ENCODE measurements at places on chromosomes 11 and 22.

GRCh38 chr11:44356351-44356750 is 46.4 kb upstream of the ALX4 start:
- no peak for DNase-seq

- no peak for DNase-seq
Measured at GRCh38 chr22:47220752-47221151, 458.3 kb downstream of the TBC1D22A start.

DNA sequence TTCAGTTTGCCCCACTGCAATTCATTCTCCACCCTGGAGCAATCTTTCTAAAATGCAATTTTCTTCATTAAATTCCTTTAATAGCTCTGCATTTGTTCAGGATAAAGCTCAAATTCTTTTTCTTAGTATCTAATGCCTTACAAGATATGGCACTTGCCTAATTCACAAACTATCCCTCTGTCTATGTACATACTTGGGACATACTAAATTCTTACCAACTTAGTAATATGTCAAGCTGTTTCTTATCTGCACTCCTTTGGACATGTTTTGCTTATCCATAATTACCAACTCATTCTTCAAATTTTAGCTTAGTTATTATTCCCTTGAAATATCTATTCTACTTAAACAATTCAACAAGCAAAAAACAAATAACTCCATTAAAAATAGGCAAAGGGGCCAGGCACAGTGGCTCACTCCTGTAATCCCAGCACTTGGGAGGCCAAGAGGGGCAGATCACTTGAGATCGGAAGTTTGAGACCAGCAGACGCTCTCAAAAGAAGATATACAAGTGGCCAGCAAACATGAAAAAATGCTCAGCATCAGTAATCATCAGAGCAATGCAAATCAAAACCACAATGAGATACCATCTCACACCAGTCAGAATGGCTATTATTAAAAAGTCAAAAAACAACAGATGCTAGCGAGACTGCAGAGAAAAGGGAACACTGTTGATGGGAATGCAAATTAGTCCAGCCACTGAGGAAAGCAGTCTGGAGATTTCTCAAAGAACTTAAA is 96.9 kb downstream of the FAM76B start:
- DNase-seq = no peak

DNA sequence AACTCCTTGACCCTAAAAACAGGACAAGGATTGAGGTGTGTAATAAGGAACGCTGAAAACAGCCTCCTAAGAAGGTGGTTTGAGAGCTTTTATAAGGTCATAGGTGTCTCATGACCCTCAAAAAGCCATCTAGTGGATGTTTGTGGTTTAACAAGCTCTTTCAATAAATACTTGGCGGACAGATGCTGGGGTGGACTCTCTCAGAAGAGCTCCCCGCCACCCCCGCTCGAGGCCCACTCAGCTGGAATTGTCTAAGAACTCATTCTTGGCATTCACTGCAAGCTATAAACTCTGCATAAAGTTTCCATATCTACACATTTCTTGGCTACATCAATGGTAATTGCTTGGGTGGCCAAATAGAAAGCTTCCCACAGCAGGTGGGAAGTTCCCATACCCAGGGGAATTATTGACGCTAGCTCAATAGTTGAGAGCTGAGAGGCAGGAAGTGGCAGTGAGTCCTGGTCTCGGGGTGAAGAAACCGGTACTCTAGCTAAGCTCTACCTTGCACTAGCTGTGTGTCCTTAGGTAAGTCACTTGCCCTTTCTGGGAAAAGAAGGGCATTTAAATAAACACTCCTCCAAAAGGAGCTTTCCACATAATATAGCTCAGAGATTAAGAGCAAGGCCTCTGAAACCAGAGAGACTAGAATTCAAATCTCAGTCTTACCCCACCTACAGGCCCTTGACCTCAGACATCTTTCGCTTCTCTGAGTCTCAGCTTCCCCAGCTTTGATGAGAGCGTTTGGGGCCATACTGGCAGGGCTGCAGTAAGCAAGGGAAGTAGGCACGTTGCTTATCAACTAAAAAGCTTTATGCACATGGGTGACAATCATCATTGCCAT is 6.4 kb downstream of the MS4A15 start:
- no peak for DNase-seq

DNA sequence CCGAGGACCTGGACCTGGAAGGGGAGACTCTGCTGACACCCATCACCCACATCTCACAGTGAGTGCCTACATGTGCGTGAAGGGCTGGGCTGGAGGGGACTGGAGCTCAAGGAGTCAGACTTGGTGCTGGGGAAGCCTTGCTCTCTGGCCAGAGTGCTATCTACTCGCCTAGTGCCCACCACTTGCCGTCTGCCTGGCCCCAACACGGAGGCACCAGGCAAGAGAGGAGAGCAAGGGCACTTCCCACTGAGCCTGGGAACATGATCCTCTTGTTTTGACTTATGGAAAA is 37.8 kb downstream of the KCNQ1OT1 start:
- no peak for DNase-seq

DNA sequence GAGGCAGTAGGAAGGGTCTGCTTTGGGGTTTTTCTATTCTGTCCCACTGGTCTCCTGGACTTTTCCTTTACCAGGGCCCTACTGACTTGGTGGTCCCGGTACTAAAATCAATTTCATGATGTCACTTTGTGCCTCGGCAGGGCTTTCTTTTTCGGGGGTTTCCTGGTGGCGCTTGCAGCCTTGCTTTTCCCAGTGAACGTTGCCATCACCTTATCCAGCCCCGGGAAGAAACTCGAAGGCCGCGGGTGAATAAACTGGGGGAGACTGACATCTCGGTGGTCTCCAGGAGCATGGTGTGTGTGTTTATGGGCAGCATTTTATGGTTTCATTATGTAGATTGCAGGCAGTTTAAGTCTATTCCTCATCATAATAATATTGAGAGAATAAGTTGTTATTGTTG is 84.4 kb downstream of the KCNQ1 start:
- DNase-seq = no peak

GRCh38 chr11:59272771-59273372 is 60.1 kb upstream of the MPEG1 start:
- DNase-seq = no peak

DNA sequence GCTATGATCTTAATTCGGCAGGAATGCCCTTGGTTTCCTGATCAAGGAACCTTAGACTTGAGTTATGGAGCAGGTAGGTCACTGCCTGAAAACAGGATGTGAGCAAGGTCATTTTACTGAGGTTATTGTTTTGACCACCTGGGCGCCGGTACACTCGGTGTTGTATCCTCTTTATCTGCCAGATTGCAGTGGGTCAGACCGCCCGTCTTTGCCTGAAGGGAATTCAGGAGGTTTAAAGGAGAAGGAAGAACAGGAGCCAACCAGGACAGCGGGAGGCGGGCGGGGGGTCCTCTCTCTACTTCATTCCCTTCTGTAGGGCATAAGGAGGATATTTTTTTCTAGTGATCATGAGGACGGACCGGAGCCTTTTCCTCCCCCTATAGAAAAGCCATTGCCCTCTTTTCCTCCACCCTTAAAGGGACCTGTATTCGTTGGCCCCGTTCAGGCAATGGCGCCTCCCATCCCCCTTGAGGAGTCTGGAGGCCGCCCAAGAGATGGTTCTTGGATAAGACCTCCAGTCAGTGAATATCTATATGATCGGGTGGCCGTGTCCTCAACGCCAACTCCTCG is 649 bp downstream of the MS4A15 start:
- DNase-seq = no peak

Data from stimulated activated CD8-positive, alpha-beta memory T cell treated with anti-CD3 and anti-CD28 coated beads, Interleukin-4, amount 100 ng/mL, for 1 hour (primary cell).